Activated CD4-positive, alpha-beta T cell treated with anti-CD3 and anti-CD28 coated beads, Interleukin-2, amount 50 U/mL, for 48 hours (primary cell): ENCODE measurements at places on chromosomes 7 and 10.

GRCh38 chr7:93350338-93350737, 118.2 kb downstream of the VPS50 start:
- DNase-seq = no peak

GRCh38 chr7:40382145-40382544, 247.3 kb downstream of the SUGCT start:
- no peak for DNase-seq

GRCh38 chr10:69742928-69743602, 58.6 kb upstream of the COL13A1 start:
- peak; percentile 49 for DNase-seq

- no peak for DNase-seq
Measured at GRCh38 chr10:92350411-92350810, 59.4 kb downstream of the MARCHF5 start.

DNA sequence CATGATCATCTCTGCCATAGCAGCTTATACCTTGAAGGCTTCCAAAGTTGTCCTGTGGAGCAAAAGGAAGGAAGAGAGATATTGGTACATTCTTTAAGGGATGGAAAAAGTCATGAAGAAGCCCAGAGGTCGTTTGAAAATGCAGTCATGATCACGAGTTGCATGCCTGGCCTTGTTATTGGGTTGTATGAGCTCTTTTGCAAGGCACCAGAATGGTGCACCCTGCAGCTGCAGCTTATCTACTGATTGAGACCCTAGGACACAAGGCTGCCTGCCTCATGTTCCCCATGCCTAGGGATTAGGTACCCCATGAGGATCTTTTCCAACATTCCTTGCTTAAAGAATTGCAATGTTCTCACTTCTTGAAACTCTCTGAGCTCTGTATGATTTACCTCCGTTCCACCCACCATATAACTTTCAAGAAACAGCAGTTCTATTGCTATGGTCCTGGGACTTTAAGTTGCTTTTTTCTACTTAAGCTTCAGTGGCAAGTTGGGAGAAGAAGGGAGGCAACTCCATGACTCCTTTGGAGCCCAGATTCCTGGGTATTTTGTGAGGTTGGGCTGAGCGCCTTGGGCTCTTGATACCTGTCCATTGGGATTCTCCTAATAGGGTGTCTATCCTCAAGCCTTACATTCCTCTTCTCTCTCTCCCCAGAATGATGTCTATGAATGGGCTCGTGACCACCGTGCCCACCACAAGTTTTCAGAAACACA, 6.9 kb downstream of the SCD start:
- DNase-seq = no peak

DNA sequence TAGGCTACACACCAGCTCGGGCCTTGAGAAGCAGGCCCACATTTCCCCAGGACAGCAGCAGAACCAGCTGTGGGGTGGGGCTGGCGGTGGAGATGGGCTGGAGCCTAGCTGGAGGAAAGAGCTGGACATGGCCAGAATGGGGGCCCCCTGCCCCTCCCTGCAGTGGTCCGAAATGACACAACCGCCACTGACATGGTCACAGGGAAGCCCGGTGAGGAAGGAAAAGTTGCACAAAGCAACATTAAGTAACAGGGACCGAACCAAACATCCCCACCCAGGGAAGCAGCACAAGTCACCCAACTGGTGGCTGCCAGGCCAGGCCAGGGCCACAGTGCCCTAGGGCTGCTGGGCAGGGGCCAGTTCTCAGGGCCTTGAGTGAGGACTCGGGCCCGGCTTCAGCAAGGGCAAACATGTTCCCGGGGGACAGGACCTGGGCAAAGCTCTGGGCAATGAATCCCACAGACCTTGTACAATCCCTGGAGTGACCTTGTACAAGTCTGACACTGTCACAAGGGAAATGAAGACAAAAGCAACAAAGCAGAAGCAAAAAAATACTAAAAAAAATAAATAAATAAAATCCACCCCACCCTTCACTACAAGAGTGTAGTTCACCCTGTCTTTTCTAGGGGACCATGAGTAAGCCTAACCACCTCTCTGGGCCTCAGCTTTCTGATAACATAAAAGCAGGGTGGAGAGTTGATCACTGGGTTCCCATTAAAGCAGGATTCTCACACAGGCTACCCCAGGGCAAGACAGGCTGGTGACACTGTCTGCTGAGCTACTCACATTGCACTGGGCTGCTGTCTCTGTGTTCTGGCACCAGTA, 33.0 kb downstream of the PSAP start:
- DNase-seq = no peak

DNA sequence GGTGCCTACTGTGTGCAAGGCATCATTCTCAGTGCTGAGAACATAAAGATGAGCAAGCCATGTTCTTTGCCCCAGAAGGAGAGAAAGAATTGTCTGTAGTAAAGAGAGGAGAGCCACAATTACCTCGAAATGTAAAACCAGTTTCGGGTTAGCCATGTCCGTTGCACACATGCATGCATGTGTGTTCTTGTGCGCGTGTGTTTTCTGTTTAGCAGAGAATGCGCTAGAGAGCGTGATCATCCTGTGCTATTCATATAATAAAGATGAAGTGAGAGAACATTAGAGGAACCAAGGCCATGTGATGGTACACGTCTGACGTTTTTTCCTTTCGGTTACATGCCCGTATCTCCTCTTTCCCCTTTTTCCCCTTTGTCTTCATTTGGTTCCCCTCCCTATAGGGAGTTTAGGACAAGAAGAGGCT, 158.2 kb downstream of the CELF2 start:
- DNase-seq = no peak

DNA sequence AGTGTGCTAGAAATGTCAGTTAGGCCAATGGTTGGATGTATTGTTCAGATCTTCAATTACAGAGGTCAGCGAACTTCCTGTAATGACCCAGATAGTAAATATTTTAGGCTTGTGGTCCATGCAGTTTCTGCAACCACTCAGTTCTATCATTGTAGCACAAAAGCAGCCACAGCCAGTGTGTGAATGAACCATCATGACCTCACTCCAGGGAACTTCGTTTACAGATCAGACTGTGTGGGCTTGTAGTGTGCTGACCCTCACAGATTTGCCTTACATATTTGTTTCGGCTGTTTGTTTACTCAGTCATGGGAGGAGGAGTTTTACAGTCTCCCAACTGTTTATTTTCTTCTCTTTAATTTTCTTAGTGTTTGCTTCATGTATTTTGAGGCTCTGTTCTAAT, 55.4 kb downstream of the LANCL2 start:
- no peak for DNase-seq
